ENCODE measurements at places on chromosomes 5 and 9.

GRCh38 chr5:100760688-100761087, 142.4 kb downstream of the ST8SIA4 start:
- no peak for DNase-seq

- peak; percentile 99 for DNase-seq
These were observed 10.8 kb downstream of the ZMAT2 start for GRCh38 chr5:140710899-140711552.

DNA sequence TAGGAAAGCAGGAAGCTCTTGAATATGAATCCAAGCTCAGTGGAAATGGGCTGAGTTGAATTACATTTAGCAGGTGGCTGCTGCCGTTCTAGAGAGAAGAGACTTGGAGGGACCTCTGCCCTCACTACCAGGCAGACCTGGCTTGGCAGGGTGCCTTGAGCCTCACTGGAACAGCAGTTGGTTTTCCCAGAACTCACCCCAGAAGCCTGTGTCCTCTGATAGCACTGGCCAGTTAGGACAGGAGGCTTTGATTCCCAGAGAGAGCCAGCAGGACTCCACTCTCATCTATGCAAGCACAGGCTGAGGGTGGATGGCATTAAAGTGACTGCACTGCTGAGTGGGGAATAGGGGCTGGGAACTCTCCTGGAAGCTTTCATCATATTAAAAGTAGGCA, 54.8 kb downstream of the PWWP2A start:
- no peak for DNase-seq

DNA sequence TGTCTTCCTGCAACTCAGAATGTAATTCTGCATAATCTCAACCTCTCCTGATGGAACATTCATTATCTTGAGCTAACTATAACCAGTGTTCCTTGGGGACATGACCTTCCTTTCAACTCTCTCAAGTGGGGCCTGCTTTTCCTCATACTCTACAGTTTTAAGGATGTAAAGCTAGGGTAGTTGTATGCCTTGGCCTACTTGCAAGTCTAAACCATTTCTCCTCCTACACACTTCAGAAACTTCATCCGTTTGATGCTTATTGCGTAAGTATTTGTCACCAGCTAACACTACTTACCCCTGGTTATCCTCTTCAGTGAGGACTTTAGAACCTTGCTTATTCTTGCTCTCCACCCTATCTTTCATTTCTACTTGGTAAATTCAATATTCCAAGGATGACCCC, 548.9 kb downstream of the HINT1 start:
- DNase-seq: no peak

DNA sequence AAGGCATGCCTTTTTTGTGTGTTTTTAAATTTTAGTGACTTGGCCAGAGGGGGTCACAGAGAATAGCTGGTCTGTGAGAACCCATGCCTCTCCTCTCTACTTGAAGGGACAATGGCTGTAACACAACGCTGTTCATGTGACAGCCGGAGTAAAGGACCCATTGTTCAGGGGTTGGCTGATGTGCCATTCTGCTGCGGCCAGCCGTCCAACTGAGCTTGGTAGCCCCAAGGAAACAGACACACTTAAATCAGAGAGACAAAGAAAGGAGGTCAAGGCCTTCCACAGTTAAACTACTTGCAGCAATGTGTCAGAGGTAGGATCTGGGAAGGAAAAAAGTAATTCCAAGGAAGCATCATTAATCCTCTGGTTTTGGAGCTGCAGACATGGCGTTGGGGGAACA, 8.1 kb downstream of the MEGF10 start:
- DNase-seq: no peak

DNA sequence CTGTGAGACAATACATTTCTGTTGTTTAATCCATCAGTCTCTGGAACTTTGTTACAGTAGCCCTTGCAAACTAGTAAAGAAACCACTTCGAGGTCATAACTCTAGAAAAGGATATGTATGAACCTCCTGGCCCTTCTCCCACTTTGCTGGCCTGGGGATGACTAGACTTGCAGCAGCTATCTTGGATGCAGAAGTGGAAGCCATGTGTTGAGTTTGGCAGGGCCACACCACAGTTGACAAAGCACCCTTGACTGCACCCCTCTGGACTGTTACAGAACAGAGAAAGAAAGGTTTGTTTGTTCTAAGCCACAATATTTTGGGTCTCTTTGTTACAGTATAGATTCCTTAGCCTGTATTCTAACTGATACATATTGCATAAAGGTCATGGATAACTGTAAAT, 183.2 kb upstream of the TAS2R1 start:
- no peak for DNase-seq

DNA sequence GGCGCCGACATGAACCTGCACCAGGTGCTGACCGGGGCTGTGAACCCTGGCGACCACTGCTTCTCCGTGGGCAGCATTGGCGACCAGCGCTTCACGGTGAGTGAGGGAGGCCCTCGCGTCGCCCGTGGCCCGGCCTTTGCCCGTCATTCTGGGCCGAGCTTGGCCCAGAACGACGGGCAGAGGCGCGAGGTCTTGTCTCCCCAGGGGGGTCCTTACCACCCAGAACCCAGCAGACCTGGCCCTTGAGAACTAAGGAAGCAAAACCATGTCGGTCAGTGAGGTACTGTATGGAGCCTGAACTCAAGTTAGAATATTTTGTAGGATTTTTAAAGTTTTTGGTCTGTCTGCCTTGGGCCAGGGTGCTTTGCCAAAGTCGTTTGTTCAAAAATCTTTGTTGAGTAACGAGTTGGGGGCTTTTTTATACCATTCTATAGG, 691 bp downstream of the DMXL1 start:
- no peak for DNase-seq

GRCh38 chr9:1055166-1055565, 5.0 kb downstream of the DMRT2 start:
- DNase-seq: no peak

DNA sequence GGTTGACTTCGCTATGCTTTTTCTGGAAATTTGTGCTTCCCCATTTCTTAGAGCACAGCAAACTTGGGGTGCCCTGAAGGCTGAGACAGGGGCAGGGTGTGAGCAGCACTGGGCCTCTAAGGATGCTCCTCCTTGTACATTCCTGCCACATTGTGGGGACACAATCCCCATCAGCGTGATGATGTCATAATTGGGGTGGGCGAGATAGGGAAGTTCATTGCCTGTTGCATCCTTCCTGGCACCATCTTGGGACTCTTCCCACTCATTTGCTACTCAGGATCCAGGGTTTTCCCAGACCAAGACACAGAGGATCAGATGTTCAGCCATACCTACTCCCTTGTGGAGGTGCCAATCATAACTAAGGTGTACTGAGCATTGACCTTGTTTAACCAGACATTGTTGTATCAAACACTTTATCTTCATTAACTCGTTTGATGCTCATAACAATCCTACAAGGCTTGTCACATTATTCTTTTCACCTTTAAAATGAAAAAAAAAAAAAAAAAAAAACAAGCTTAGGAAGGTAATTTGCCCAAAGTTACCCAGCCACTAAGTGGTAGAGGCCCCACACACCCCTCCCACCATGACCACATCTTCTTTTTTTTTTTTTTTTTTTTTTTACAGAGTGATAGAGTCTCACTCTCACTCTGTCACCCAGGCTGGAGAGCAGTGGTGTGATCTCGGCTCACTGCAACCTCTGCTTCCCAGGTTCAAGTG, 87.6 kb downstream of the UGCG start:
- DNase-seq: no peak

DNA sequence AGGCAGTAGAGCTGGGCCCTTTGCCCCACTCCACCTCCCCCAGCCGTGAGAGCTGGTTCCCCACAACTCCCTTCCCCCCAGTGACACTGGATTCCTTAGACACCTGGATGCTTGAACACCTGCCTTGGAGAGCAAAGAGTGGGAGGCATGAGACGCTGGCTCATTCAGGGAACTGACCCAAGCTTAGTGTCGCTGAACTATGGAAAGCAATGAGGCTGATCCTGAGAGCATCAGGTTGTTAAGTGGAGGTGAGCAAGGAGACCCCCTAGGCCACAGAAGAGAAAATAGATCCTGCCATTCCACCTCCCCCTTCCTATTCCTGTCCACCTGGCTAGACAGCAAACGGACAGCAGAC, 2.0 kb downstream of the CCL19 start:
- no peak for DNase-seq

GRCh38 chr5:141838326-141839014, 39.7 kb downstream of the PCDH1 start:
- DNase-seq: no peak

- no peak for DNase-seq
These were observed 378 bp downstream of the DROSHA start for GRCh38 chr5:31531543-31531887.

DNA sequence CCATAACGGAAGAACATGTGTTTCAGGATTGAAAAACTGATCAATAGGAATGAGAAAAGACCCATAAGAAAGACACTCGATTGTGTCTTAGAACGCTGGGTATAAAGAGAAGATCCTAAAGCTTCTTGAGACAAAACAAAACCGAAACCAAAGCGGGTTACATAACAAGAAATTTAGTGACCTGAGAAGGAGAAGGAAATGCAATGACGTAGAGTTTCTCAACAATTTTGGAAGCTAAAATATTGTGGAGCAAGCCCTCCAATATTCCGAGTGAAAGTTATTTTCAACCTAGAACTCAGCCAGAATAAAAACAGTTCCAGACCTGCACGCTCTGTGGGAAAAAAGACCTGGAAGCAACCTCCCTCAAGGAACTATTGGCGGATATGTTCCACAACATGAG, 81.9 kb upstream of the FREM1 start:
- DNase-seq: no peak

GRCh38 chr5:146725025-146725424, 153.5 kb downstream of the PPP2R2B start:
- DNase-seq: no peak

DNA sequence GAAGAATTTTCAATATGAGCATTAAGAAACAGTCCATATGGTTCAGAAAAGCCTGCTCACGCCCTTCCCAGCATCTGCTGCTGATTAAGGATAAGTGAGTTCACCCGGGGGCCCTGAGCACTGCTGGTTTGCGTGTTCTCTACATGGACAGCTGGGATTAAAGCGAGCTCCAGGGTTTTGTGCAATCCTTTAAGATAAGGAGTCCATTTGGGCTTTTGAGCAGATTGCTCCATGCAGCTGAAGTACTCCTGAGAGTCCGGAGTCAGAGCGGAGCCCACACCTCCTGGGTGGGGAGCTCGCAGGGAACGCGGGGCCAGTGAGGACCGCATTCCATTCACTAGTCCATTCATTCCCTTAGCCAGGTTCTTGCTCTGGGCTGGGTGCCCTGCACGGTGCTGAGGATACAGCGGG, 149.3 kb upstream of the COL5A1 start:
- DNase-seq: no peak

DNA sequence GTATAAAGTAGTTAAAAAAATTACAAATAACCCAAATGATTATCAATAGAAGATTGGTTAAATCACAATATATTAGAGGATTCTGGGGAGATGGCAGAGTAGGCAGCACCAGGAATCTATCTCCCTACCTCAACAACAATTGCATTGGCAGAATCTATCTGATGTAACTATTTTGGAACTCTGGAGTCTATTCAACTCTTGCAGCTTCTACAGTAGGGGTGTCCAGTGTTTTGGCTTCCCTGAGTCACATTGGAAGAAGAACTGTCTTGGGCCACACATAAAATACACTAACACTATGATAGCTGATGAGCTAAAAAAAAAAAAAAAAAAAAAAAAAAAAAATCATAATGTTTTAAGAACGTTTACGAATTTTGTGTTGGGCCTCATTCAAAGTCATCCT, 29.2 kb upstream of the ECM2 start:
- no peak for DNase-seq

DNA sequence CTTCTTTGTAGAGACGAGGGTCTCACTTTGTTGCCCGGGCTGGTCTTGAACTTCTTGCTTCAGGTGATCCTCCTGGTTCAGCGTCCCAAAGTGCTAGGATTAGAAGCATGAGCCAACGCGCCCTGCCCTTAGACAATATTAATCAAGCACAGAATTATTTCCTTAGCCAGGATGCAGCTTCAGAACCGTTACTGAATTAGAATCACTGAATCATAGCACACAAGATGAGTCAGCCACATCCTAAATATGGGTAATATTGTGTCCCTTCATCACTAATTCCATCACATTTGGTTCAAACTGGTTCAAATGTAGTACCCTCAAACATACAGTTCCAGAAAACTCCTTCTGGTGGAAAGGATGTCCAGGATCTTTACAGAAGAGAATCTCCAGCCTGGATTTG, 82.7 kb downstream of the BNC2 start:
- no peak for DNase-seq

- DNase-seq: no peak
These were observed 142.1 kb downstream of the AGTPBP1 start for GRCh38 chr9:85599540-85600105.

DNA sequence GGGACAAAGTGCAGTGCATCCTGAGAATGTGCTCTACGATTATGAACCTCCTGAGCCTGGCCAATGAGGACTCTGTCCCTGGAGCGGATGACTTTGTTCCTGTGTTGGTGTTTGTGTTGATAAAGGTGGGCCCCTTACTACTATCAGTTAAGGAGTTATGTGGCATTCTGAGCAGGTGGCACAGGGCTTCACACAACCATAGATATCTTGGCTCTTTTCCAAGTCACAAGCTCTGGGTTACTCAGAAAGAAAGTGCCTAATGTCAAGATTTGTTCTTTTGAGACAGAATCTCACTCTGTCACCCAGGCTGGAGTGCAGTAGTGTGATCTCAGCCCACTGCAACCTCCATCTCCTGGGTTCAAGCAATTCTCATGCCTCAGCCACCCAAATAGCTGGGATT, 99.0 kb downstream of the GAPVD1 start:
- DNase-seq: no peak

DNA sequence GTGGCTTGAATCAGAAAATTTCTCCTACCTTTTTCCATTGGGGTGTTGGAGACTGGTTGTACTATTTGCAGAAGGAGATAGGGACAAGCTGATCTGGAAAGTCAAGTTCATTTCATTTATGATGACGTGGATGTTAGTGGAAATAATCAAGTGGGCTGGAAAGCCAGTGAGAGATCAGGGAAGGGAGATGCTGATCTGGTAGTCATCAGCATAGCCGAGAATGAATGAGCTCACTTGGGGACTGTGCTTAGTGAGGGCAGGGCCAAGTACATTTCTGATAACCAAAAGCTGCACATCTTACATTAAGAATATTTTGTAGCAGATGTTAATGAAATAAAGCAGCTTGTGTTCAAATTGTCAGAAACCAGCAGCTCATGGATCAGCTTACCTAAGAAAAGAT, 12.1 kb downstream of the MAN2A1 start:
- DNase-seq: no peak

- DNase-seq: no peak
These were observed 5.3 kb downstream of the FBXW2 start for GRCh38 chr9:120787933-120788332.
